GM23248 (cell line): ENCODE measurements at places on chromosomes 2 and 18. TPM values are rescaled to one million over a fixed set of nuclear protein-coding genes. Genes with fewer than 3 reads are reported as not detected.

Gene RAD51AP2
- total RNA-seq, result not detected in 2 replicates

- H3K4me3 ChIP-seq, result peak overlapping the region; percentile 44
- peak overlapping the region; percentile 73 for H3K27ac ChIP-seq
- H3K36me3 ChIP-seq, result no peaks in the 10 kb centered on the region
These were observed 177.3 kb upstream of the ARL4C start for GRCh38 chr2:234673961-234674759.

Gene TGFA
- total RNA-seq, result 14.8 and 17.3 TPM in 2 replicates

- DNase-seq, result no peak
- no peaks in the 10 kb centered on the region; the same call in 1 of the 2 replicates for H3K27me3 ChIP-seq
- no peak overlapping the region for H3K27ac ChIP-seq
- no peaks in the 10 kb centered on the region for H3K4me1 ChIP-seq
- H3K4me3 ChIP-seq, result no peak overlapping the region
These were observed 612.7 kb downstream of the EPHA4 start for GRCh38 chr2:220959391-220959802.

GRCh38 chr2:44126106-44126797 lies 42.4 kb upstream of the PPM1B start:
- H3K36me3 ChIP-seq, result no peaks in the 10 kb centered on the region
- peaks cover 7% of the 10 kb centered on the region; the same call in 1 of the 2 replicates for H3K4me1 ChIP-seq
- H3K4me3 ChIP-seq, result no peak overlapping the region
- no peaks in the 10 kb centered on the region for H3K27me3 ChIP-seq
- H3K27ac ChIP-seq, result no peak overlapping the region

Gene CEBPZOS
- total RNA-seq, result 13.2 and 19.0 TPM in 2 replicates
